BE2C (cell line): ENCODE measurements at places on chromosomes 12 and 14.

- no peak for DNase-seq
These were observed 130.9 kb downstream of the NDUFA12 start for GRCh38 chr12:94872671-94872970.

DNA sequence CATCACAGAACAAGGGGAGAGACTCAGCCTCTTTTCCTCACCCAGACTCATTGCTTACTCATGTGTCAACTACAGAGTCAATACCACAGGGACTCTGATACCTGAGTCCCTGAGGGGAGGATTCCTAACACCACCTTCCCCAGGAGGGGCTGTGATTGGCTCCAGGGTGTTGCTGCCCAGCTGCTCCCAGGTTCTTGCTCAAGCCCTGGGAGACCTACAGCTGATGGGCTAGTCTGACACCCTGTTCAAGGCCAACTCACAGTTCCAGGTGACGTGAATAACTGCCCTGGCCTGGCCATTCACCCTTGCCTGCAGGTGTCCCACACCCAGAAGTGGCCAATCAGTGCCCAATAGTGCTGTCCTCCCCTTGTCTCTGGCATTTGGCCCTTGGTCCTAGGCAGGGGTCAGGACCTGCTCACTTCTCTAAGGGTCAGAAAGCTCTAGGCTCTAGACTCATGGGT lies 8.6 kb downstream of the SPRYD4 start:
- no peak for DNase-seq

DNA sequence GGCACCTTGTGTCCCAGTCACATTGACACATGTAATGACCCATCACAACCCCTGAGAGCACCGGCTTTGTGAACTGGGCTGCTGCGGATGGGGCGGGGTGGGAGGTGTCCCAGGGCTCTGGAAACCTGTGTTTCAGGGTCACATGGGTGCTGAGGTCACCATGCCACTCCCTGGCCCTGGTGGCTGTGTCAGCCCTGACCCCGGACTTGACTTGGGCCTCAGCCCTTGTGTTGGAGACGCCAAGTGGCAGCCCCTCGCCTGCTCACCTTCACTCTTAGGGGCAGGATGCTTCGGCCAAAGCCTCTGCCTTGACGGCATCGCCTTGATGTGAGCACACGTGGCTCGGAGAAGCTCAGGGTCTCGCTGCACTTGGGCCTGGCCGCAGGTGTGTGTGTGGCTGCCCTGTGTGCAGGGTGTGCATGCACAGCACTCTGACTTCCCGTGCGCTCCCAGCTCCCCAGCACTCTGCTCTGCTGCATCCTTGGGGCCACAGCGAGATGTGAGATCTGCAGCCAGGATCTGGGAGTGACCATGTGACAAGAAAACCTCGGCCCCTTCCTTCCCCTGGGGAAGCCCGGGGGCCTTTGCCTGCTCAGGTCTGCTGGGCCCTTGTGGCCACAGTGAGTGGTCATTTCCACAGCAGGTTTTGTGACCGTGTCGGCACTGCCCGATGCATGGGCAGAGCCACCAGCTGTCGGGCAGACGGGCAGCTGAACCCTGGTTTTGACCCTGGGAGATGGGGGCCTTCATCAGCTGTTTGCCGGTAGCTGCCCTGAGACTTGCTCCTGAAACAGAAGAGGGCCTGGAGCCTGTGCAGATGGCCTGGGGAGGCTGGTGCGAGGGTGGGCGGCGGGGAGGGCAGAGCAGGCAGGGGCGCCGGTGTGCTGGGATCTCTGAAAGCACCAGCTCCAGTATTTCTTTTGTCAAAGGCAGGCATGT lies 167.4 kb downstream of the KIF26A start:
- no peak for DNase-seq

DNA sequence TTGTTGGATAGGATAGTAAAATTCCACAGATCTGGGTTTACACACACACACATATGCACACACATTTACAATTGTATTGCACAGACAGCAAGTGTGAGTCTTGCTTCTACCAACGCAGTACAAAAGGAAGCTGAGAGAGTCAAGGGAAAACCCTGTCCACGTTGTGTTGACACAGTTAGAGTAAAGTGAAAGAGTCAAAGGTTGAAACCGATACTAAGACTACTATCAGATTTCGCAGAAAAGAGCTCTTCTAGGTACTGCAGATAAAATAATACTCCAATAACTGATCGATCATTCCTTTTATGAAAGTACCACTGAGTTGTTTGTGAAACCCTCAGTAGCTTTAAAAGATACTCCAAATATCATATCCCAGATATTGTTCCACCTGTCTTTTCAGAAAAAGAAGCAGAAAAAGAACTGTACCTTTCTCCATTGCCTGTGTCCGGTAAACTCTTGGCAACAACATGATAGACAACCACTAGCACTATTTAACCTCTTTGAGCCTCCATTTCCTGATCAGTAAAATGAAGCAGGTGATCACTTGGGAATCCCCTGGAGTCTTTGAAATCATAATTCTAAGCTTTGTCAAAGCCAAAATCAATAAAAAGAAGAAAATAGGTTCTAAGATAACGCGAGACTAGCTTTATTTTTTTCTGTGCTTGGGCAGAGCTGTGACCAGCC lies 224.6 kb upstream of the FOXN3 start:
- no peak for DNase-seq

DNA sequence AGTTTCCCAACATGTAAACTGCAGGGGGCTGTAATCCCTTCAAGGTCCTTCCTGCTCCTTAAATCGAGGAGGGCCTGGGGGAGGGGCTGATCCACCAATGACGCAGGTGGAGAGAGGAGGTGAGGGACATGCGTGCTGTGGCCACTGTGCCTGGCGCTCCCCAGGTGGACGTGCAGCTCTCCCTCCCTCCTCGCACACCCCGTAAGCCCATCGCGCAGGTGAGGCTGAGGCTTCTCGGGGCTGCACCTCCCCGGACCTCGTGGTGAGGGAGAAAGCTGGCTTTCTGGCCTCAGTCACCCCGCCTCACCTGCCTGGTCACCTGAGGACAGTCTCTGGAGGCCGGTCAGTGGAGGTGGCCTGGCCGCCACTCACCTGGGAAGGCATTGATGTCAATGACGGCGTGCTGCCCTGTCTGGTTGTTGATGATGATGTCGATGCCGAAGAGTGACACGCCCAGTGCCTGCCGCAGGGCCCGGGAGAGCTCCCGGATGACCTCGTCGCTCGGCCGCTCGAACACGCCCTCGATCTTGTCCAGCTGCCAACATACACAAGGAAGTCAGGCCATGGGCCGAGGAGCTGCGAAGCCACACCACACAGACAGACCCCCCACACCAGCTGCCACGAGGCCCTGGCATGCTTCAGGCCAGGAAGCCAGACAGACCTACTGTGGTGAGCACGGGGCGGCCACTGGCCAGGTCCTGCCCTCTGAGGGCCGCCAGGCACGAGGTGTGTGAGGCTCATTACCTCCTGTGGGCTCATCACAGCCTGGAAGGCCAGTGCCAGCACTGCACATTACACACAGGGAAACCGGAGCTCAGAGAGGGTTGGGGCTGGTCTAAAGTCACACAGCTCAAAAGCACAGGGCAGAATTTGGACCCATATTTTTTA lies 23.3 kb downstream of the CHGA start:
- peak; percentile 57 for DNase-seq

DNA sequence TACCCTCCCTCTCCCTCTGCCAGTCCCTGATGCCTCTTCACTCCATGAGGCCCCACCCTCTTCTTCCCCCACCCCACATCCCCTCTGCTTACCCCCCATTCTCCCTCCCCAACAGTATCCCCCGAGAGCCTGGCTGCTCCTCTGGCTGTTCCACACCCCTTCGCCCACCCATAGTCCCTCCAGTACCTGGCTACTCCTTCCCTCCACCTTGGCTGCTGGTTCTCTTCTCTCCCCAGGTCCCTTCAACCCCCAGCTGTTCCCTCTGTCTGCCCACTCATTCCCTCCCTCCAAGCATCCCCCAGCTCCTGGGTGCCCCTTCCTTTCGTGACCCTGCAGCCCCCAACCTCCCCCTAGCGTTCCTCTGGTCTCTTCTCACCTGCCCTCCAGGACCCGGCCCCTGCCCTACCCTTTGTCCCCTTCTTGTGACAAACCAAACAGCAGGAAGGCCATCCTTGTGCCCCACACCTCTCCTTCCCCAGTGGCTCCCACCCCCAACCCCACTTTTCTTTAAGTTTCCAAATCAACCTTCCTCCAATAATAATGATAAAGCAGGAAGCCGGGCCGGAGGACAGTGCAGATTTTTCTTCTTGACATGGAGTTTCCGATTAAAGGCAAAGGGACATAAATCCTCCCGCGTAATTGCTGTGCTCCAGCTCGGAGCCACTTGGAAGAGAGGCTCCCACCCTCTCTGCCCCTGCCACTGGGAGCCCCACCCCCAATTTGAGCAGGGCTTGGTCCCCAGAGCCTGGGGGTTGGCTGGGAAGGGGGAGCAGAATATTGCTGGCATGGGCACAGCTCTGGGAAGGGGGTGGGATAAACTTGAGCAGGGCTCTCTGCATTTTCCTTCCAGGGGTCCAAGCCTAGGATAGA lies 40.0 kb downstream of the SMUG1 start:
- DNase-seq: no peak

GRCh38 chr14:87334997-87335685 lies 657.8 kb downstream of the GALC start:
- no peak for DNase-seq

- peak; percentile 32 for DNase-seq
These were observed 722 bp downstream of the TMED8 start for GRCh38 chr14:77375973-77376770.

DNA sequence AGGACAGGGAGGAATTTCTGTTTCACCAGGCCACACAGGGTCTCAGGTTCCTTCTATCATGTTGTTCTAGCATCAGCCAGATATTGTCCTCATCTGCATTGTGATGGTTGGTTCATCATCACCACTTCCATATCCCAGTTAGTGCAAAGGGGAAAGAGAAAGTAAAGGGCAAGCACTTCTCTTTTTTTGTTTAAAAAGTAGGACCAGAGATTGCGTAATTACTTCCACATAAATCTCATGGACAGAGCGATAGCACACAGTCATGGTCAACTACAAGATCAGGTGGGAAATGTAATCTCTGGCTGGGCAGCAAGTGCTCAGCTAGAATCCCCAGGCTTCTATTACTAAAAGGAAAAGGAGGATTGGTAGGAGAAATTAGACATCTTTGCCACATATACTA lies 155.1 kb downstream of the KIF21A start:
- DNase-seq: no peak

DNA sequence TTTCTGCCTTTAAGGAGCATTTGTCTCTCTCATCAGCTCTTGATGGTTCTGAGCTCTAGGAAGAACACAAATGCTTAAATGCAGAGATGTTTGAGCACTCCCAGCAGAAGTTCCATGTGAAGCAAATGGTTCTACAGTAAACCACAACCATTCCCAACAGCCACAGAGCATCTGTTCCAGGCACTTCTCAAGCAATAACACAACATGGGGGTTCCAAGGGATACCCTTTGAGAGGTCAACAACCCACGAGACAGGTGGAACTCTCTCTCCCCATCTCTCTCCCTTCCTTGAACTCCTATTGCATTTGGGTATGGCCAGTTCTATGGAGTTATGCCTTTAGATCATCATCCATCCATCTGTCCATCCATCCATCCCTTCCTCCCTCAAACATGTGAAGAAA lies 5.2 kb upstream of the COL2A1 start:
- no peak for DNase-seq

DNA sequence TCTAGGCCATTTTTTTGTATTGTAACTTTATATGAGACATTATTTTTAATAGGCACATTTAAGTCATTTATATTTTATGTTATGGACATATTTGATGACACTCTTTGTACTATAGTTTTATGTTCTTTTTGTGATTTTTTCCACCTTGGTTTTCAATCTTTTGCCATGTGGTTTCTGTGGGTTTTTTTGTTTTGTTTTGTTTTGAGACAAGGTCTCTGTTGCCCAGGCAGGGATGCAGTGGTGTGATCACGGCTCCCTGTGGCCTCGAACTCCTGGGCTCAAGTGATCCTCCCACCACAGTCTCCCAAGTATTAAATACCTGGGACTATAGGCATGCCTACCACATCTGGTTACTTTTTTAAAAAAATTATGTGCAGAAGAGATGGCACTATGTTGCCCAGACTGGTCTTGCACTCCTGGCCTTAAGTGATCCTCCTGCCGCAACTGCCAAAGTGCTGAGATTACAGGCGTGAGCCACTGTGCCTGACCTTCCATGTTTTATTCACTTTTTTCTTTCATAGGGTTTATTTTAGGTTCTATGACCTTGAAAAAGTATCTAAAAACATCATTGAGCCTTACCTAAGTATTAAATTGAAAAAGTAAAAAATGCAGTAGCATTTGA lies 16.3 kb downstream of the MSRB3 start:
- no peak for DNase-seq

GRCh38 chr12:65882486-65882885 lies 58.2 kb downstream of the HMGA2 start:
- no peak for DNase-seq

- no peak for DNase-seq
These were observed 199.7 kb upstream of the LMNTD1 start for GRCh38 chr12:25752710-25753309.

- no peak for DNase-seq
These were observed 29.2 kb upstream of the WSCD2 start for GRCh38 chr12:108099778-108100489.

- DNase-seq: no peak
These were observed 131.4 kb downstream of the DACT1 start for GRCh38 chr14:58769011-58769643.

DNA sequence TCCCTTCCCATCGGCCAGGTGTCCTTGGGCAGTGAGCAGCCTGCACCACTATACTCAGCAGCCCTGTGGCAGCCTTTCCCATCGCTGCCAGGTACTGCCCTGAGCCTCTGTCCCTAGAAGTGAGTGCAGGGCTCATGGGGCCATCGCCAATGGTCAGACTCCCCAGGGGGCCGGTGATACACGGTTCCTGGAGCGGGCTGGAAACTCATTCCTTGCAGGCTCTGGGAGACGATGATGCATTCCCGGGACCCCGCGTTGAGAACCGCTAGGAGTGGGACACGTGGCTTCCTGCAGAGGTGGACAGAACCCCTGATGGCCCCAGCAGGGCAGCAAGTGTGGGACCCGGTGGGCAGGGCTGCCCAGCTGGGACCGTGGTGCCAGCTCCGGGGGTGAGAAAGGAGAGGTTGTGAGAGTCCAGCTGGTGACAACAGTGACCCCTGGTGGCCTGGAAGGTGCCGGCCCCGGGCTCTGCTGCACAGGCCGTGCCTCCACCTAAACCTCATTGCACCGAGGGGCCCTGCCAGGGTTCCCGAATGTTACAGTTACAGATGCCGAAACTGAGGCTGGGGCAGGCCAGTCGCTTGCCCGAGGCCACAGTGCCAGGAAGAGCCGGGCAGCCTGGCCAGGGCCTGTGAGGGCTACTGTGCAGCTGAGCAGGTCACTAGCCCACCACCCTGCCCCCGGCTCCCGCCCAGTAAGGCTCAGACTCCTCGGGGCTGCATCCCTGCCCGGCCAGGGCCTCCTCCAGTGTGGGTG lies 33.8 kb downstream of the FBRSL1 start:
- DNase-seq: peak; percentile 81
